ENCODE measurements at places on chromosomes 4 and X. TPM values are rescaled to one million over a fixed set of nuclear protein-coding genes. Genes with fewer than 3 reads are reported as not detected.

DNA sequence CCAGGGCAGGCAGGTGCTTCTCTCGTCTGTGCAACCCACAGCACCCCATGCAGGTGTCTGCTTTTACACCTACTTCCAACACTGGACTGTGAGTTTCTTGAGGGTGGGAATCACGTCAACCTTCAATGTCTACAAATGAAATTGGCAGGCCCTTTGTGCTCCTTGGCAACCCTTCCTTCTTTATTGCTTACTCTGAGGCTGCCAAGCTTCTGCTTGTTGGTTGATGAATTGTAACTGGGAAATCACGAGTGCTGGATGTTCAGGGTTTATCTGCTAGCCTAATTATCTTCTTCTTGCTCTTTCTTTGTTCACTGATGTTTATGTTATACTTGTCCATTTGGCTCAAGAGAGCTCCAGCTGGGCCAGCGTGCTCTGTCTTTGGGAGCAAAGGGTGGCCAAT is 2.5 kb upstream of the DGAT2L6 start:
- H3K27me3 ChIP-seq, result no peaks in the 10 kb centered on the region
- no peaks in the 10 kb centered on the region for H3K4me1 ChIP-seq
- no peak overlapping the region for H3K27ac ChIP-seq
- no peak overlapping the region for H3K4me3 ChIP-seq
- no peaks in the 10 kb centered on the region for H3K36me3 ChIP-seq
- DNase-seq, result no peak

KIAA1210 gene
- not detected for total RNA-seq

GRCh38 chr4:167100120-167100519 is 134.2 kb downstream of the SPOCK3 start:
- no peak for DNase-seq
- no peaks in the 10 kb centered on the region for H3K27me3 ChIP-seq
- no peak overlapping the region for H3K27ac ChIP-seq
- H3K4me3 ChIP-seq, result no peak overlapping the region
- H3K4me1 ChIP-seq, result no peaks in the 10 kb centered on the region
- H3K36me3 ChIP-seq, result no peaks in the 10 kb centered on the region

ARHGAP6 gene
- 12.3 TPM for total RNA-seq

DNA sequence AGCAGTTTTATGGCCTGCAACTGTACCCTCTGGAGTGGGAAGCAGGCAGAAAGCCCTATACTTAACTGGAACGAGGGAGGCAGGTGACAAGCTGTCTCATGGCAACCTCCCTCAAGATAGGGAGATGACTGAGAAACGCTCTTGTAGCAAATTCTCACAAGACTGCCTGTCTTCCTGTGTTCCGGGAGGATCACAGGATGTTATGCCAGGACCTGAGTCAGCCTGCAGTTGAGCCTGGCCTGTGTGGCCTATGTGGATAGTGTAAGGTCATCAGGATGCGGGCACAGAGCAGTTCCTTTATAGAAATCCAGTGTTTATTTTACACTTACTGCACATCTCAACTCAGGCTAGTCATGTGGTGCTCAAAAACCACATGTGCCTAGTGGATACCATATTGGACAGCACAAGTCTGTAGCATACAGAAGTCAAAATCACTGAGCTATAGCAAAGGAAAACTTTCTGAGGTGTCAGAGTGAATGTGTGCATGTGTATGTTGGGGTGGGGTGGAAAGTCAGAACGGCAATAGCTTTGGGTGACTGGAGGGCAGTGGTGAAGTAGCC is 25.2 kb downstream of the TAF7L start:
- H3K4me1 ChIP-seq, result no peaks in the 10 kb centered on the region
- no peak overlapping the region for H3K4me3 ChIP-seq
- no peaks in the 10 kb centered on the region for H3K36me3 ChIP-seq
- no peak overlapping the region for H3K27ac ChIP-seq

DNA sequence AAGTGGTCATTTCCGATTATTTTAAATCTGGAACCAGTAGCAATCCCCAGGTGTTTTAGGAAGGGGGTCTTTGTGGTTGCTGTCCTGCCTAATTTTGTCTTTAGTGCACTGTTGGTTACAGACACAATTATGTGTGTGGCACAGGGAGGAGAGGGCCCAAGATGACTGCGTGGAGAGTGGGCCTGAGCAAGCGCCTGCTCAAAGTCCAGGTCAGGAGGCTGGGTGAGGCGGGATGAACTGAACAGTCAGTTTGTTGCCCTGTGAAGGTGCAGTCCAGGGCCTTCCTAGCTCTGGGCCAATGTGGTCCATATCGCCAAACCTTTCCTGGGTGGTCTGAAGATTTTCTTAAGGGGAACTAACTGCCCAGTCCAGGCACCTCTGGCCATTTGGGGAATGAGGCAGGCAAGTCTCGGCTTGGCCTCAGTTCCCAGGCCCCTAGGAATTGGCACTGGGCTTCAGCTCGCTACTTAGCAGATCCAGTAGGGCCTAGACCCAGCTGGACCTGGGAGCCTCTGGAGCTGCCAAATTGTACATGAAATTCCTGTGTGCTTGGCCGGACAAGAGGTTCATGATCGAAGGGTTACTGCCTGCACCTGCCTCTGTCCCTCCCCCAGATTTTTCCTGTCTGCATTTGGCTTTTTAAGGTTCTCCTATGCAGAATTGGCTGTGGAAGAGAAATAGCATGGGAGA is 47.6 kb downstream of the ANAPC4 start:
- H3K27me3 ChIP-seq, result no peaks in the 10 kb centered on the region
- no peak overlapping the region for H3K4me3 ChIP-seq
- H3K27ac ChIP-seq, result no peak overlapping the region
- peaks cover 4% of the 10 kb centered on the region for H3K4me1 ChIP-seq
- no peak for DNase-seq

NCBP2L gene
- total RNA-seq, result not detected

DNA sequence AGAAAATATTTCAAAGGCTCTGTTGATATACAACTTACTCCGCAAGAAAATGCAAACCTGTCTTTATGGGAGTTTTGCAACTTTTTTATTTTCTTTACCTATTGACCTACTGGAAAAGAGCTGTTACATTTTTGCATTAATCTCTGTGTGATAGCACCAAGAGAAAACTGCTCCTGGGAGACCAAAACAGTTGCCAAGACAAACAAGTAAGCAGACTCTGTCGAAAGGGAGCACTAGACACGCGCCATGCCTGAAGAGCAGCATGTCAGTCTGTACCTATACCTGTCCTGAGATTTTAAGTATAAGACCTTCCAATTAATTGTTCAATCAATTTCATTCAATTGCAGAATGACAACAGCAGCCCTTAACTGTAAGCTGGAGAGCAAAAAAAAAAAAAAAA is 56.0 kb upstream of the TECRL start:
- no peak overlapping the region for H3K4me3 ChIP-seq
- no peak for DNase-seq
- H3K4me1 ChIP-seq, result no peaks in the 10 kb centered on the region
- no peak overlapping the region for H3K27ac ChIP-seq
- no peaks in the 10 kb centered on the region for H3K27me3 ChIP-seq

DNA sequence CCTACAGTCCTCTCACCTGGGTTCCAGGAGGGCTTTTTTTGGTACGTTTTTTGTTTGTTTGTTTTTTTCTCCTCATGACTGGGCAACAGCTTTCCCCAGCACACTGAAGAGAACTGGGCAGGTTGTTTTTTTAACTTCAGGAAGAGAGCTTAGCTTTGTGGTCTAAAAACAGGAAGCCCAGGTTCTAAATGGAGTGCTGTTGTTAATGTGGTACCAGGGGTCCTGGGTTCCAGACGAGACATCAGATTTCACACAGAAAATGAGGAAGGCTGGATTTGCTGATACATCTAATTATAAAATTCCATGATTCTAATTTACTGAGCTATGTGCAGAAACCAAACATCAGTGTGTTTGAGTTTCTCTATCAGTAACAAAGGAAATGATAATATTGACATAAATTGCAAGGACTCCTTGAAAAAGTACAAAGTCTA is 4.2 kb downstream of the MYOZ2 start:
- H3K4me1 ChIP-seq, result peaks cover 14% of the 10 kb centered on the region
- no peaks in the 10 kb centered on the region for H3K27me3 ChIP-seq
- no peaks in the 10 kb centered on the region for H3K36me3 ChIP-seq

- H3K27me3 ChIP-seq, result peaks cover 100% of the 10 kb centered on the region
- H3K4me3 ChIP-seq, result no peak overlapping the region
- H3K27ac ChIP-seq, result no peak overlapping the region
- H3K36me3 ChIP-seq, result no peaks in the 10 kb centered on the region
- no peak for DNase-seq
- H3K4me1 ChIP-seq, result peaks cover 29% of the 10 kb centered on the region
Measured at GRCh38 chr4:4855301-4856070, 4.0 kb upstream of the MSX1 start.

NWD2 gene
- total RNA-seq, result 0.48 TPM

IL13RA2 gene
- not detected for total RNA-seq

- H3K27me3 ChIP-seq, result no peaks in the 10 kb centered on the region
- no peak overlapping the region for H3K4me3 ChIP-seq
- H3K27ac ChIP-seq, result no peak overlapping the region
- no peaks in the 10 kb centered on the region for H3K4me1 ChIP-seq
Measured at GRCh38 chr4:24130637-24131036, 240.8 kb upstream of the PPARGC1A start.

TBC1D19 gene
- 8.6 TPM for total RNA-seq

CCDC160 gene
- total RNA-seq, result not detected

DNA sequence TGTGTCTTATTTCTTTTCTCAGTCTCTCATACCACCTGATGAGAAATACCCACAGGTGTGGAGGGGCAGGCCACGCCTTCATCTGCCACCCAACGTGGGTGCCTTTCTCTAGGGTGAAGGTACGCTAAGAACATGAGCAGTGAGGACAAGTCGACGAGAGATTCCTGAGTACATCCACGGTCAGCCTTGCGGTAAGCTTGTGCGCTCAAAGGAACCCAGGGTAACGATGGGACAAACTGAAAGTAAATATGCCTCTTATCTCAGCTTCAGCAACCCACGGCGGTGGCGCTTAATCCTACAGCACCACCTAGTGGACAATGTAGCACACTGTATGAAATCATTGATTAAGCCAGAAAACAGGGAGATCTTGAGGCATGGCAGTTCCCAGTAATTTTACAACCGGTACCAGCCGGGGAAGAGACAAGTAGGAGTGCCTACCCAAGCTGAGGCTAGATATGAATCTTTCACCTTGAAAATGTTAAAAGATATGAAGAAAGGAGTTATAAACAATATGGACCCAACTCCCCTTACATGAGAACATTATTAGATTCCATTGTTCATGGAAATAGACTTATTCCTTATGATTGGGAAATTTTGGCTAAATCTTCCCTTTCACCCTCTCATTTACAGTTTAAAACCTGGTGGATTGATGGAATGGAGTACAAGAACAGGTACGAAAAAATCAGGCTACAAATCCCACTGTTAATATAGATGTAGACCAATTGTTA is 63.0 kb downstream of the ZNF732 start:
- peak overlapping the region; percentile 48 for H3K27ac ChIP-seq
- H3K27me3 ChIP-seq, result no peaks in the 10 kb centered on the region
- H3K4me3 ChIP-seq, result peak overlapping the region; percentile 38
- H3K4me1 ChIP-seq, result no peaks in the 10 kb centered on the region
- peak; percentile 70 for DNase-seq
- H3K36me3 ChIP-seq, result no peaks in the 10 kb centered on the region

ABCB7 gene
- total RNA-seq, result 49.4 TPM

SOD3 gene
- 27.7 TPM for total RNA-seq

GRCh38 chr4:181525634-181526033 is 717.6 kb upstream of the TENM3 start:
- H3K4me1 ChIP-seq, result no peaks in the 10 kb centered on the region
- no peaks in the 10 kb centered on the region for H3K36me3 ChIP-seq
- DNase-seq, result no peak
- no peak overlapping the region for H3K27ac ChIP-seq
- H3K27me3 ChIP-seq, result no peaks in the 10 kb centered on the region

TLL1 gene
- 3.7 TPM for total RNA-seq

DNA sequence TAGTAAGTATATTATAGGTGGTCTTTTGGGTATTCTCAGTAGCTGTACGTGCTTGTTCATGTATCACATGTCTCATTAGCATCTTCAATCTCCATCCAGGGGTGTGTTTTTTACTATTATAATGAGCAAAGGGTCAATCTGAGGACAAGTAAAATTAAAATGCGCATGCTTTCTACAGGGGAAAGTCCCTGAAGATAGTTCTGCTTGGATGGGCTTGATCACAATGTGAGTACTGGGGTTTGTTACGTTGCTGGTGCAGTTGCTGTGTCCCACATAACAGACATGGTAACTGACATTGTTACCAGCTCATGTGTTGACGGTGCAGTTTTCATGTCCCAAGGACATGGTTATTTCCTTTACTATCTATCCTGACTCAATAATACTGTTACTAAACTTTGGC is 65.9 kb downstream of the UCHL1 start:
- H3K27me3 ChIP-seq, result no peaks in the 10 kb centered on the region
- H3K4me1 ChIP-seq, result no peaks in the 10 kb centered on the region
- H3K36me3 ChIP-seq, result no peaks in the 10 kb centered on the region
- H3K27ac ChIP-seq, result no peak overlapping the region
- H3K4me3 ChIP-seq, result no peak overlapping the region

GRCh38 chr4:35897808-35898207 is 346.5 kb downstream of the ARAP2 start:
- no peak overlapping the region for H3K27ac ChIP-seq
- no peak overlapping the region for H3K4me3 ChIP-seq
- no peaks in the 10 kb centered on the region for H3K4me1 ChIP-seq
- H3K36me3 ChIP-seq, result no peaks in the 10 kb centered on the region
- H3K27me3 ChIP-seq, result no peaks in the 10 kb centered on the region
- DNase-seq, result no peak

DNA sequence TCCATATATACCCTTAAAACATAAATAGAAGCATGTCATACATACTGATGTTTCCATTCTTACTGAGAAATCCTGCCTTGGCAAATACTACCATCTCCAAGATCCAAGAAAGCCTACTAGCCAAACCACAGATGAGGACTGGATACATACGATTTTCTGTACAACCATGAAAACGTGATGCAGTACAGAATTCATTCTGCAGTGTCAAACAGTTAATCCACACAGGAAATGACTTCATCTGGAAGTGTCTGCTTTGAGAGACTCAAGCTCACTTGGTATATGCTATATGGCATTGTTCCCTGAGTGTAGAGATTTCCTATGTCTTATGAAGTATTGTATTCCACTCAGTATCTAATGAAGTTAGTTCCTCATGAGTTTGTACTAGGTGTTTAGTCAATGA is 94.3 kb downstream of the CT47B1 start:
- no peaks in the 10 kb centered on the region for H3K36me3 ChIP-seq
- DNase-seq, result no peak
- H3K4me1 ChIP-seq, result no peaks in the 10 kb centered on the region
- no peak overlapping the region for H3K27ac ChIP-seq
- no peak overlapping the region for H3K4me3 ChIP-seq
- no peaks in the 10 kb centered on the region for H3K27me3 ChIP-seq

DNA sequence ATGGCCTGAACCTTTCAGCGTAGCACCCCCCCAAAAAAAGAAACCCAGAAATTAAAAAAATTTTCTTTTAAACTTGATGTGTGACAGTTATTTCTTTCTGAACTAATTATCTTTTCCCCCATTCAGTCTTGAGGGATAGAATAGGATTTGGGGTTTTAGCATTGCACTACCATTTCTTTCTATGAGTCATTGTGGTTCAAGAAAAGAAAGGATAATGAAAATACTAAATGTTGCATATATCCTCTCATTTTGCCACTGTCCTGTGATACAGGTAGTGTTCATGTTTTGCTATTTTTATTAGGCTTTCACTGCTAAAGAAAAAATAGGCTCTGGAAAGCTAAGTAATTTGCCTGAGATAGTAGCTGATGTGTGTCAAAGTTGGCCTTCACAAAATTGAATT is 39.4 kb upstream of the DCK start:
- H3K27ac ChIP-seq, result no peak overlapping the region
- H3K27me3 ChIP-seq, result no peaks in the 10 kb centered on the region
- DNase-seq, result no peak
- no peaks in the 10 kb centered on the region for H3K36me3 ChIP-seq
- H3K4me3 ChIP-seq, result no peak overlapping the region
- H3K4me1 ChIP-seq, result no peaks in the 10 kb centered on the region

GIMD1 gene
- total RNA-seq, result not detected
